ENCODE measurements at places on chromosomes 1 and 21.

GRCh38 chr1:236165238-236165981 lies 23.1 kb downstream of the GPR137B start:
- peaks cover 3% of the 10 kb centered on the region for H3K4me1 ChIP-seq
- no peak for DNase-seq
- no peak overlapping the region for H3K4me3 ChIP-seq
- H3K36me3 ChIP-seq = peaks cover 34% of the 10 kb centered on the region
- no peak overlapping the region for H3K27ac ChIP-seq

DNA sequence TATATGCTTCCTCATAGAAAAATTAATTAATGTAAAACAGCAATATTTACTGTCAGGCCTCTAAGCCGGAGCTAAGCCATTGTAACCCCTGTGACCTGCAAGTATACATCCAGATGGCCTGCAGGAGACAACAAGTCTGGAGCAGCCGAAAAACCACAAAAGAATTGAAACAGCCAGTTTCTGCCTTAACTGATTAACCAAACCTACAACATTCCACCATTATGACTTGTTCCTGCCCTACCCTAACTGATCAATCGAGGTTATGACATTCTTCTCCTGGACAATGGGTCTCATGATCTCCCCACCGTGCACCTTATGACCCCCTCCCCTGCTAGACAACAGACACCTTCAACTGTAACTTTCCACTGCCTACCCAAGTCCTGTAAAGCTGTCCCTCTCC lies 205.8 kb upstream of the DUSP10 start:
- H3K27me3 ChIP-seq = no peaks in the 10 kb centered on the region
- peaks cover 5% of the 10 kb centered on the region for H3K4me1 ChIP-seq
- H3K36me3 ChIP-seq = peaks cover 3% of the 10 kb centered on the region
- H3K27ac ChIP-seq = peak overlapping the region; percentile 50
- DNase-seq = no peak

DNA sequence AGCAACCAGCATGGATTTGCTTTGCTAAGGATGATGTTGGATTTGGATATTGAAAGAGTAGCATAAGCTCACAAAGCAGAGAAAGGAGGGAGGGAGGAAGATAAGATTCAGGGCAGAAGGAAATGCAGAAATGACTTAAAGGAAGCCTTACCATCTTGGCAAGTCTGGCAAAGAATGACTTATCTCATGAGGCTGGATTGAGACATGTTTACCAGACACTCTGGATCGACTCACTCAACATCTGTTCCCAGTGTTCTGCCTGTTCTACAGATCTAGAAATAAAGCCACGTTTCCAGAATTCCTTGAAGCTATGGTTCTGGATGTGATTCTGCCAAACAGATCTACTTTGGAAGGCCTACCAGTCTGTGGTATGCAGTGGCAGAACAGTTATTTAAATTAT lies 38.8 kb upstream of the CTBS start:
- DNase-seq = no peak
- peaks cover 9% of the 10 kb centered on the region for H3K36me3 ChIP-seq
- no peak overlapping the region for H3K27ac ChIP-seq

- peaks cover 11% of the 10 kb centered on the region for H3K4me1 ChIP-seq
- H3K27ac ChIP-seq = no peak overlapping the region
These were observed 6.8 kb downstream of the C1orf74 start for GRCh38 chr1:209777587-209777986.

- H3K27ac ChIP-seq = no peak overlapping the region
- H3K4me3 ChIP-seq = no peak overlapping the region
- H3K36me3 ChIP-seq = no peaks in the 10 kb centered on the region
- no peak for DNase-seq
These were observed 229.9 kb downstream of the TTLL7 start for GRCh38 chr1:83769072-83769471.

- H3K4me1 ChIP-seq = no peaks in the 10 kb centered on the region
- H3K4me3 ChIP-seq = no peak overlapping the region
- no peaks in the 10 kb centered on the region for H3K27me3 ChIP-seq
- H3K27ac ChIP-seq = no peak overlapping the region
These were observed 32.6 kb upstream of the FNBP1L start for GRCh38 chr1:93415296-93415695.

- H3K4me1 ChIP-seq = peaks cover 17% of the 10 kb centered on the region
- H3K36me3 ChIP-seq = no peaks in the 10 kb centered on the region
- no peak for DNase-seq
These were observed 107.2 kb upstream of the WLS start for GRCh38 chr1:68339505-68339904.

DNA sequence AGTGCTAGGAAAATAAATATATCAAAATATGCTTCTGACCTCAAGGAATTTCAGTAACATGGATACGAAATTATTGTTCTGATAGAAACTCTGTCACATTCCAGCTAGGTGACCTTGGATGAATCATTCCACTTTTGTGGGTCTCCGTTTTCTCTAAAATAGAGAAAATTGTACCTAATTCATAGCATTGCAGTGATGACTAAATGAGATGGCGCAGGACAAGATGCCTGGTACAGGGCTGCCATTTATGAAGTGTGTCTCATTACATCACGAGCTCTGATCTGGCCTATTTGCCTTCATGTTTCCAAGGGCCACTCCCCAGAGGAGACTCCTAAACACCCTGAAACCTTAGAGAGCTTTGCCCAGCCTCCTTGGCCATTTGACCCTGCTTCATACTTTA lies 480.0 kb upstream of the USP24 start:
- H3K27ac ChIP-seq = peak overlapping the region; percentile 32
- H3K27me3 ChIP-seq = peaks cover 3% of the 10 kb centered on the region
- peaks cover 3% of the 10 kb centered on the region for H3K36me3 ChIP-seq
- DNase-seq = no peak
- H3K4me3 ChIP-seq = no peak overlapping the region
- peaks cover 32% of the 10 kb centered on the region for H3K4me1 ChIP-seq

DNA sequence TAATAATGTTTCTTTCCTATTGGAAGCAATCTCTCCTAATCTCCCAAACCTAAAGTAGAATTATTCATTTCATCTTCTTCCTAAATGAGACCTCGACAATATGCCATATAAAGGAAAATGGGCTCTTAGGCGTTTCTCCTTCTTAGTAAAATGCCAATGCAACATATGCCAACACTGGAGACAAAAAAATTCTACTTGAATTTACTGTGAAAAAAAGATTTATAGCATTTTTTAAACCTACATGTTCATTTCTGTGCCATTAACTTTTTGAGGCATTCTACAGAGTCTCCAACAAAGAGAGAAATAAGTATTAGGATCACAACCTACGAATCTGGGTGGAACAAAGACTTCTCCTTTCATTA lies 1.3 kb downstream of the WDR47 start:
- peaks cover 8% of the 10 kb centered on the region for H3K4me1 ChIP-seq
- H3K27ac ChIP-seq = peak overlapping the region; percentile 71
- DNase-seq = no peak

GRCh38 chr1:77874804-77875445 lies 13.5 kb upstream of the NEXN start:
- no peaks in the 10 kb centered on the region for H3K4me1 ChIP-seq
- peaks cover 10% of the 10 kb centered on the region for H3K36me3 ChIP-seq
- DNase-seq = no peak
- H3K27me3 ChIP-seq = no peaks in the 10 kb centered on the region

DNA sequence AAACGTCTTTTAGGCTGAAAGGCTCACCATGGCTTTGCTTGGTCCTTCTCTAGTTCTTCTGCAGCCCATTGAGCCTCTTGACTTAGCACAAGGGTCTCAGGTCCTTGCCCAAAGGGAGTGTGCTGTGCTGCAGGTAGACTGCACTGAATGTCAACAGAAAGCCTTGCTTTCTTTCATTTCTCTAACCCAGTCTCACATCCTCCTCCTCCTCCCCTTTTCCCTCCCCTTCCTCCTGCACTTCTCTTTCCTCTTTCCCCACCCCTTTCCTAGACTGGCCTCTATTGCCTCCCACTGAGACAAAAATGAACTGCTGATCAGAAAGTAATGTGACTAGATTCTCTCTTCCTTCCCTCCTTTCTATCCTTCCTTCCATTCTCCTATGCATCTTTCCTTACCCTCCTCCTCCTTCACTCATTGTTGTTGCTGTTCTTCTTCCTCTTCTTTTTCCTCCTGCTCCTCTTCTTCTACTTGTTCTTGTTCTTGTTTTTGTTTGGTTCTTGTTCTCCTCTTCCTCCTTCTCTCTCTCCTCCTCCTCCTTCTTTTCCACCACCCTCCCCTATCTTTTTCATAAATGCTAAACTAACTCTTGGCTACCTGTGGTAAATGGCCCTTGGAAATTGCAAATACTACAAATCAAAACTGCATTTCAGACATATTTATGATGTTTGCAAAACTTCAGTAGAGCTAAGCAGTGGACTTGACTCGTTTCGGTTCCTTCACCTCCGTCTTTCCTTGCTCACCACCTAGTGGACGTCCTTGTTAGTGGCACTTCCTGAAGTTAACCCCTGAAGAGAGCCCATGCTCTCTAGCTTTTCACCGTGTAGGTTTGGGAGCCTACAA lies at the start of gene SELL:
Gene SELL, minus strand, starts transcription at position 152 of the 840 bp plus-strand sequence. Its CDS starts 122 bp downstream, at position 30.
- peaks cover 7% of the 10 kb centered on the region for H3K4me1 ChIP-seq
- H3K4me3 ChIP-seq = peak within 1 kb of the TSS; percentile 65
- DNase-seq = no peak

DNA sequence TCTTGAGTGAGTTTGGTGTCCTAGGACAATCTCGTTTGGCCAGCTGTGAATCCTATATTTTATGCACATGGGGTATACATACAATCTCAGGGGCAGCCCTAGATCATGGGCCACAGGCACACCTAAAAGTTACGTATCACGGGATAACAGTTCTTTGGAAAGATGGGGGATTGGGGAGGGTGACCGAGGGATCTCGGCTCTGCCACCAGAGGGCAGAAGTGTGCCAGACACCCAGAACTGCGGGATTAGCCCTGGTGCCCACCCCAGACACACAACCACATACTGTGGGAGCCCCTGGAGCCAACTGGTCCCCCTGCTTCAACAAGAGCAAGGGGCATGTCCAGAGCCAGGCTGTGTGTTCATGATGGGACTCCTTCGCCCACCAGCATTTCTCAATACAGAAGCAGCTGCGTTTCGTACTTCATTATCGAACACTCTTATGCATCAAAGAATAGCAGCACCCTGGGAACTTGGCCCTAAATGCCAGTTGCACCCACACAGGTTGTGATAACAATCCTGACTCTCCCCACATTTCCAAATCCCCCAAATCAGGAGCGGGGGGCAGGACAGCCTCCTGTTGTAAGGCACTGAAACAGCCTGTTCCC lies 37.4 kb downstream of the TMCO4 start:
- H3K4me3 ChIP-seq = no peak overlapping the region
- no peak overlapping the region for H3K27ac ChIP-seq
- peaks cover 11% of the 10 kb centered on the region for H3K4me1 ChIP-seq
- DNase-seq = no peak
- no peaks in the 10 kb centered on the region for H3K36me3 ChIP-seq

DNA sequence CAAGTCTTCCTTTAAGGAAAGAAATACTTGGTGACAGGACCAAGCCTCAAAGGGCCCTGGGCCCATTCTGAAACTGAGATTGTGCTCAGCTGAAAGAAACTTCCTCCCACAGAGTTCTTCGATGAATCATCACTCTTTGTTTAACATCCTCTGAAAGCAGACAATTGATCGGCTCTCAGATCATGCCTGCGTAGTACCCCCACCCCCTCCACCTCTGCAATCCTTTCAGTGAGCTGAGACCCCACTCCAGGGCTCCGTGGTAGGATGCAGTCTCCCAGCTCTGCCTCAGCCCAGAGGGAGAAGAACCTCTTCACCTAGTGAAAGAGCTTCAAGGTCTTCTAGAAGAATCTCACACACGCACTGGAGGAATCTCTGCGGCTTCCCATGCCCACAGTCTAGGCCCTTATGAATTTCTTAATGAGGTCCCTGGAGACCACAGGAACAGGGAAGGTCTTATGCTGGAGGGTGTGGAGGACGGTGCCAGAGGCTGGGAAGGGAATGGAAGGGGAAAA lies 104.9 kb upstream of the SOD1 start:
- no peak overlapping the region for H3K4me3 ChIP-seq
- peaks cover 11% of the 10 kb centered on the region for H3K36me3 ChIP-seq
- peak overlapping the region; percentile 7 for H3K27ac ChIP-seq

- peaks cover 15% of the 10 kb centered on the region for H3K27me3 ChIP-seq
- no peak overlapping the region for H3K4me3 ChIP-seq
- H3K36me3 ChIP-seq = no peaks in the 10 kb centered on the region
- H3K4me1 ChIP-seq = no peaks in the 10 kb centered on the region
- DNase-seq = no peak
These were observed 14.7 kb upstream of the AQP10 start for GRCh38 chr1:154306151-154306550.

DNA sequence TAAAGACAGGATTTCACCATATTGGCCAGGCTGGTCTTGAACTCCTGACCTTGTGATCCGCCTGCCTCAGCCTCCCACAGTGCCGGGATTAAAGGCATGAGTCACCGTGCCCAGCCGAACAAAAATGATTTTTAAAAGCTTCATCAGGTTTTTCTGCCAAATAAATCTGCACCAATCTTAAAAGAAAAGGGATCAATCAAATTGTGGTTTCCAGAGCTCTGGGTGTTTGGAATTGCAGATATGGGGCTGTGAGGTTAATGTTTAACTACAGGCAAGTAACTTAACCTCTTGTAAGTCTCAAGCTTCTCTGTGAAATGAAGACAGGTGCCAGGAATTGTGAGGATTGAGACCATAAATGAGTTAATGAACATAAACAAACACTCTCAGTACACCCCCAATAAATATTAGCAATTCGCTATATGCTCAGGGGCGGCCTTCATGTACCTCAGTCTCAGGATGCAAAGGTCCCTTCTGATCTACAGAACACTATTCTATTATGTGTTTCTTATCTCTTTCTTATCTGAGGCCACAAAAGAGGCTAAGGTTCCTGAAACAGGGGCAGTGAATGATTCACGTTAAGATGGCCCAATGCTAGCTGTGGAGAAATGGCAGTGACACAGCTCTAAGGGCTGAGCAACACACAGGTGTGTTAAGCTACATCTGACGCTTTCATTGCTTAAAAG lies 7.1 kb upstream of the GNPAT start:
- no peak for DNase-seq
- H3K27me3 ChIP-seq = no peaks in the 10 kb centered on the region
- peaks cover 27% of the 10 kb centered on the region for H3K4me1 ChIP-seq

- no peaks in the 10 kb centered on the region for H3K36me3 ChIP-seq
- no peak overlapping the region for H3K4me3 ChIP-seq
- H3K27me3 ChIP-seq = peaks cover 3% of the 10 kb centered on the region
- H3K4me1 ChIP-seq = peaks cover 14% of the 10 kb centered on the region
- no peak overlapping the region for H3K27ac ChIP-seq
These were observed 69.3 kb upstream of the PPP2R5A start for GRCh38 chr1:212215910-212216309.

DNA sequence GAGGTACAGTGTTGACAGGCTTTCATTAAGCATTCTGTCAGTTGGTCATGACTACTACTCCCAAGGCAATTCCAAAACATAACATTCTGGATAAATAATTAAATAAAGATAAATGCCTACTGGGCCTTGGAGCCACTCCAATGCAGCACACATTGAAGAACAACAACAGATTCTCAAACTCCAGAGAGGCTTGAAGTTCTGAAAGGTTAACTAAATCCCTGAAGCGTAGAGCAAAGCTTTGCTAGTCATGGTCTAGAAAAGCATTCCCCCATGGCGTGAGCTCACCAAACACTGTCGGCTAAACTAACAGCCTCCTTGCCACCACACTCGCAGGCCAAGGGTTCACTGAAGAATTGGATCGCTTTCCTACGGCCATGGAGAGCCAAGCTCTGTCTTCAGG lies 268.0 kb downstream of the ATG4C start:
- no peak overlapping the region for H3K4me3 ChIP-seq
- peaks cover 22% of the 10 kb centered on the region for H3K27me3 ChIP-seq
- no peaks in the 10 kb centered on the region for H3K36me3 ChIP-seq
